Fibroblast of skin of back (primary cell): ENCODE measurements at places on chromosomes 16 and 17.

GRCh38 chr17:5422505-5422904, 2.5 kb downstream of the RPAIN start:
- DNase-seq = peak; percentile 78

GRCh38 chr17:60422162-60422665, at the start of gene CHCT1:
TSS of gene CHCT1 (plus strand) at chr17:60422489. CDS start at chr17:60422593, 104 bp downstream.
- DNase-seq = no peak

- DNase-seq = peak; percentile 29
These were observed 18.9 kb downstream of the ADGRG1 start for GRCh38 chr16:57647136-57647875.

DNA sequence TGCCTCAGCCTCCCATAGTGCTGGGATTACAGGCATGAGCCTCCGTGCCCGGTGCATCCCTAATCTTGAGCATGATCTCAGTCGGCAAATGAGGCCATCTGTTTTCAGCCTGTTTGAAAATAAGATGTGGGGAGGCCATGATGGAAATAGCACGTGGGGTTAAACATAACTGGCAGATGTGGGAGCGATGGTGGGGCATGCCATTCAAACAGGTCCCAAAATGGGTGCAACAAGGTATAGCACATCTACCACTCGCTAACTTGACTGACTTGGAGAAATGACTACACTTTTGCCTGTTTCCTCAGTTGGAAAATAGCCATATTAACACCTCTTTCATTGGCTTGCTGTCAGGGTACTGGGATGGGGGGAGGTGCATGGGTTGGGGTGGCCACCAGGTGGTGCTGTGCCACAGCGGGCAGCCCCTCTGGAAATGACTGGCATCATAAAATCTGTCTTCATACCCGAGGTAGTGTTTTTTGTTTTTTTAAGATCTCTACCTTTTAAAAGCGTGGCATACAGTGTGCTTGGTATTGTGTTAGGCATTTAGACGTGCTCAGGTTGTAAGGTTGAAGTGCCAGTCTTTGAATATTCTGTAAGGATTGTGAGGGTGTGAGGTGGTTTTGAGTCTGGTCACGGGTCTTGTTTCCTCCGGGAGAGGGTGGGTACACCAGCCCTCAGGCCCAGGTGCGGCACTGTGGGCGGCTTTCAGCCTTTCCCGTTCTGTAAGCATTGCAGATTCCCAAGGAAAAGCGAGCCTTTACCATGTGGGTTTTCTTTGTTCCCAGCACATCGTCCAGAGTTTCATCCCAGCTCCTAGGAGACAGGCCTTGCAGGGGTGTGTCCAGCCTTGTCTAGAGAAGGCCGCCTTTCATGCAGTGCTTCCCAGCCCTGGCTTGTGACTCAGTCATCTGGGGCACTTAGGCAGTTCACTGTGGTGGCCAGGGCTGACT, 2.9 kb upstream of the TTYH2 start:
- peak; percentile 53 for DNase-seq

DNA sequence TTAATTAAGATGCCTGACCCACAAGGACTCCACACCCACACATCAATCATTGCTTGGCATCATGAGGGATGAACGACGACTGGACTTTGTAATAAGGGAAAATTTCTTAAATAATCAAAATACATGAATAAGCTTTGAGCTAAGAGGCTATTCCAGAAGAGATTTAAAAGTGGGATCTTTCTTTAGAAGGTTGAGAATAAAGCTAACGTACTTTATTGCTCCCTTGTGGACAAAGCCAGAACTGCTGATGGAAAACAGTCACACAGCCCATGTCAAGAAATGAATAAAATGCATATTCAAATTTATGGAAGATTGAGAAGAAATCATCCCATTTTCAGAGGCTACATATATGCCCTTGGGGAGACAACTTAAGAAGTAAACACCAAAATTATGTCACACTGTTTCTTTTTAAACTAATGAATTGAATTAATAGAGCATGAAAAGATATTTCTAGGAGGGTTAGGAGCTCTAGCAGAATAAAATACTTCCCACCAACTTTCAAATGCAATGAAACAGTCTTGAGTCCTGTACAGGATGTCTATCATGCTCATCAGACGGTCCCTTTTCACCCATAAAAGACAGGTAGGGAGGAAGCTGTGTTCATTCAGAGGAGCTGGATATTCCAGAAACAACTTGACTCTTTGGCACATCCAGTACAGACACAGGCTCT, 60.2 kb upstream of the PHOSPHO1 start:
- DNase-seq = peak; percentile 36

DNA sequence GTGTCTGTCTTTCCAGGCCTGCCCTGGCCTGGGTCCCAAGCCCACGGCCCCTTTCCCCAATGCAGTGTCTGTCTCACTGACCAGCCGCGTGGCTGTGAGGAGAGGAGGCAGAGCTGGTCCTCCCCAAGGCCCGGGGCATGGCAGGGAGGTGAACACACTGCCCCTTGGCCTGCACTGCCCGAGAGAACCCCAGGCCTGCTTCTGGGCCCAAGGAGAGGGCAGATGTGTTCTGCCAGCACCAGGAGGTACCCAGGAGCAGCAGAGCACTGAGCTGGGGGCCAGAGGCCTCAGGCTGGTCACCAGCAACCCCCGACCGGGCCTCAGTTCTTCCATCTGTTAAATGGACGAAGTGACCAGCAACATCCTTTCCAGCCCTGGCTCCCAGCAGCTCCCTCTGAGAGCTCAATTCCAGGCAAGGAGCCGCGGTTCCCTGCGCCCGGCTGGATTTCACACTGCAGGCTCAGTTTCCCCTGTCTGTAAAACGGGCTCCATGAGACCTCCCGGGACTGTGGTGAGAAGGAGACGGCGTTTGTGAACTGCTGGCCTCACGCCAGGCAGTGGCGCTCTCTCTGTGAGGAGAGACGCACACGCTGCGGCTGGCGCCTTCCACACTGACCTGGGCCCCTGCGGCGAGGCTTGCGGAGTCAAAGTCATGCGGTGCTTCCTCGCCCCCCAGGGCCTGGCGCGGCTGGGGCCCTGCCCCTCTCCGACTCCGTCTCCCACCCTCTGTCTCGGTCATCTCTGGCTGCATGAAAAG, 8.1 kb upstream of the ZFPM1 start:
- DNase-seq = no peak

GRCh38 chr16:15141586-15141985, 47.5 kb upstream of the RRN3 start:
- DNase-seq = no peak

DNA sequence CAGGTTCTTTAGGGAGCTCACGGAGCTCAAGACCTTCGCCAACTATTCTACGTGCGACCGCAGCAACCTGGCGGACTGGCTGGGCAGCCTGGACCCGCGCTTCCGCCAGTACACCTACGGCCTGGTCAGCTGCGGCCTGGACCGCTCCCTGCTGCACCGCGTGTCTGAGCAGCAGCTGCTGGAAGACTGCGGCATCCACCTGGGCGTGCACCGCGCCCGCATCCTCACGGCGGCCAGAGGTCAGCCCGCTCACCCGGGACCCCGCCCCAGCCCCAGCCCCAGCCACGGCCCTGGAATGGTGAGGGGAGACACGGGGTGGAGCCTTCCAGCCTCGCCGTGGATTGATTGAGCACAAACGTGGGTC, 13.5 kb downstream of the SARM1 start:
- DNase-seq = no peak

GRCh38 chr17:83029571-83029970, 49.8 kb upstream of the METRNL start:
- DNase-seq = no peak

DNA sequence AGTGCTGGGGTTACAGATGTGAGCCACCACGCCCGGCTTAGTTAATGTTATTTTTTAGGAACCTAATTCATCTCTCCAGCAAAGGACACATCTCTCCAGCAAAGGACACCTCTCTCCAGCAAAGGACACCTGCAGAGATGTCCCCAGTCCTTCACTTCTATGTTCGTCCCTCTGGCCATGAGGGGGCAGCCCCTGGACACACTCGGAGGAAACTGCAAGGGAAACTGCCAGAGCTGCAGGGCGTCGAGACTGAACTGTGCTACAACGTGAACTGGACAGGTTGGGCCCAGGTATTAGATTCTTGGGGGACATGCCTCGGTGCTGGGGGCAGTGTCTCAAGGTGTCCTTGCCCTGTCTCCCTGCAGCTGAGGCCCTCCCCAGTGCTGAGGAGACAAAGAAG, 4.7 kb downstream of the PFAS start:
- DNase-seq = peak; percentile 15

DNA sequence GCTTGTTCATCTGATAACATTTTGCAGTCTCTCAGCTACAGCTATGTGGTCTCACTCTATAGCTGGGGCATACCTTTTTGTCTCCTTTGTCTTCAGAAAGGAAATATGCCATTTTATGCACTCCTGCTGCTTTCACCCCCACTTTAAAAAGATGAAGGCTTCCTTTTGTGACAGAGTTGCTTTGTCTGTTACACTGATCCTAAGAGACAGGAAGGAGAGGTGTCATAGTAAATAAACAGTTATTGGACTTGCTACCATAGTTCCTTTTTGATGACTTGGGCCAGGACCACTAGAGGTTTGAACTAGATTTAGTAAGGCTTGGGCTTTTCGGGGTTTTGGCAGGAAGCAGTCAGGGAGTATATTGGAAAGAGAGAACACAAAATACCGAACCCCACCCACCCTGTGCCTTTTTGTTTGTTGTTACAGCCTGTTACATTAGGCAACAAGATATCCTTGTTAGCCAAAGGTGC, 1.8 kb upstream of the METTL9 start:
- no peak for DNase-seq

DNA sequence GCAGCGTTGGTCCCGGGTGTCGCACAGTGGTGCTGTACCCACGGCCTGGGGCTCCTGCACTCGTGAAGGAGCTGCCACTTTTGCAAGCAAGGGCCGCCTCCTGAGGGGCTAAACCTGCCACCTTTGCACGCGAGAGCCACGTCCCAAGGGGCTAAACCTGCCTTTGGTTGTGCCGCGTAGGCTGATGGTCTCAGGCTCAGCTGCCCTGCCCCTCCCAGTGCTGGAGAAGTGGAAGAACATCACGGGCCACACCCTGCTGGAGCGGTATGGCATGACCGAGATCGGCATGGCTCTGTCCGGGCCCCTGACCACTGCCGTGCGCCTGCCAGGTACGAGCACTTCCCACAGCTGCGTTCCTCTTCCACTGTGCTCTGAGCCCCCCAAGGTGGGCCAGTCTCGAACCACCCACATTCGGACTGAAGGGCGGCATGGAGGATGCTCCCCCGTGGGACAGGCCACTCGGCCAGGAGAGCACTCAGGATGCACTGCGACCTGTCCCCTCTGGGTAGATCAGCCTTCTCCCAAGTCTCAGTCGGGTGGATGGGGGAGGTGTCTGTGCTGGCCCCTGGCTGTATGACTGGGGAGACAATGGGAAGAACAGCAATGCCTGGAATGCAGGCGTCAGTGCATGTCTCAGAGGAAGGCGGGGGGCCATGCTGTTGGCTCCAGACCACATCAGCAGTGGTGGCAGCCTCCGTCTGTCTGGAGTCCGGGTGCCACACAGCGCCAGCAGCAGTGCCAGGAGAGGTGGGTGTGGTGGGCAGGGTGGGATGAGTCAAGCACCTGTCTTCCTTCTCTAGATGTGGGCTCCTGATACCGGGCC, 20.7 kb downstream of the ACSF3 start:
- peak; percentile 66 for DNase-seq

DNA sequence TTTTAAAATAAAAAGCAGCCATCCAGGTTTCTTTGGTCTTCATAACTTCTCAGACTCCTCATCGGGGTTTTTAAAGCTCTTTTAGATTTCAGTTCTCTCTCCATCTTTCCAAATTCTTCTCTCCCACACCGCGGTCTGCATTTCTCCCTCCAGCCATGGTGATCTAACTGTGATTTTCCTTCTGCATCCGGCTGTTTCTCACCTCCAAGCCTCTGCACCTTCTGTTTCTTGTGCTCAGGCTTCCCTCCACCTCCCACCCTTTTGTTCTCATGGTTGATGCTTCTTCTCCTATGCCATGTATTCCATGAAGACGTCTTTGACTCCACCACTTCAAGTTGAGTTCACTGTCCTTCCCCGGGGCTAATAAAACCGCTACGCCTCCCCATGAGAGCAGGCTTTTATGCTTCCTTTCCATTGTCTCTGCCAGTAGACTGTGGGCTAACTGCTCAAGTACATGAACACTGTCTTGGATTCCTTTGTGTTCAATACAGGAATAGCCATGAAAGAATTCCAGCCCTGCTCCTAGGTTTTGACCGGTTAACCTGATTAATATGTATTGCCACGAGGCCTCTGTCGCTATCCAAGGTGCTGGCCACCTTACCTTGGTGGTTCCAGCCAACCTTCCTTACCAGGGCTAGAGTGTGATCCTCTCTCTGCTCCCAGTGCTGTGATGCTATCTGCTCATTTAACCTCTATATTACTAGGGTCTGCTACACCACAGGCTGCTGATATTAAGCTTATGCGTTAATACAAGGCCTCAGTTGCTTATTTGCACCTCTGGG, 625.1 kb downstream of the HS3ST4 start:
- DNase-seq = no peak

DNA sequence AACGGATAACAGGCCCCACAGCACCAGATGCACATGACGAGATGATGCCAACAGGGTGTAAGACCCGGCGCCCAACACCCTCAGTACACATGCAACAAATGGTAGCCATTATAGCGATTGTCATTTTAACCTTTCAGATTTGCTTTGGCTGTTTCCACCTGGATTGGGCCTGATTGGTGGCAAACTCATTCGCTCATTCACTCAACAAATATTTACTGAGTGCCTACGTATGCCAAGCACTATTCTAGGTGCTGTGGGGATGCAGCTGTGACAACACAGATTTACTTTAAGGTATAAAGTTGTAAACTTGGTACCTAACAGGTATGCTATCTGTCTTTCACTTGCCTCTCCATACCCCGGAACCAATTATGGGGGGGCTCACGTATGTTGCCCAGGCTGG, 66.8 kb downstream of the SRCIN1 start:
- no peak for DNase-seq

DNA sequence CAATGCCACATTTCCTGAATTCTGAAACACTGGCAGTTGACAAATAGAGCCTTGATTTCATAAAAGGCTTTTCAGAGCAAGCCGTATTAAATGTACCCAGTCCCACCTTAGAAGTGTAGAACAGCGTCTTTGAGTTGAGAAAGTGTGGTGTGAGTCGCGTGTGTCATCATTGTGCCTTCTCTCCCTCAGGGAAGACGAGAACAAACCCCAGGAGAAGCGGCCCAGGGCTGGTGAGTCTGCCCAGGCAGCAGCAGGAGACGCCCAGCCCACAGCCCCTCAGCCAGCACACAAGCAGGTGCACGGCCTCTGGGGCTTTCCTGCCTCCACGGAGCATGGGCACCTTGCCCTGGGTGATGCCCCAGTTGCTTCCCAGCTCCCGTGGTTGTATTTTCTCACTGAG, 34.0 kb downstream of the CIBAR2 start:
- no peak for DNase-seq
